ENCODE measurements at places on chromosomes 7 and 10. TPM values are rescaled to one million over a fixed set of nuclear protein-coding genes. Genes with fewer than 3 reads are reported as not detected.

Gene RPEL1
- polyA plus RNA-seq = 0.11 TPM

Gene CYP2E1
- polyA plus RNA-seq = 2.5 TPM

Gene LIPM
- not detected for polyA plus RNA-seq

Gene XRCC2
- polyA plus RNA-seq = 6.3 TPM

Gene CYP2C8
- polyA plus RNA-seq = 4.1 TPM

Gene PKD2L1
- 0.08 TPM for polyA plus RNA-seq

Gene ANKRD7
- polyA plus RNA-seq = 4.1 TPM

Gene GARIN1A
- 1.3 TPM for polyA plus RNA-seq

GRCh38 chr7:132430861-132431822 is 145.1 kb downstream of the PLXNA4 start:
- no peak for DNase-seq

DNA sequence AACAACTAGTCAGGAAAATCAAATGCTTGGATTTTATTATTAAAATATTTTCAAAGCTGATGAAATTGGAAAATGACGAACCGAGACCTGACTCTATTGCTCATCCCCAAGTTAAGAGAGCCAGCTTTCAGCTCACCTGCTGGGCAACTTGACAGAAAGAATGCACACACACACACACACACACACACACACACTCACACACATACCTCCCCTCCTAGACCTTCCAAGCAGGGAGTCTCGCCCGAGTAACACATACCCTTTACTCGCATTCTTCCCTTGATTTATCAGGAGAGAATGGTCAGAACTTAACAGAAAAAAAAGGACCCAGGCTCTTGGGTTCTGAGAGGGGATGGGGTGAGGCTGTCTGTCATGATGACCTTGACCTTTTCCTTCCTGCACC is 19.1 kb downstream of the GPRIN2 start:
- no peak for DNase-seq

DNA sequence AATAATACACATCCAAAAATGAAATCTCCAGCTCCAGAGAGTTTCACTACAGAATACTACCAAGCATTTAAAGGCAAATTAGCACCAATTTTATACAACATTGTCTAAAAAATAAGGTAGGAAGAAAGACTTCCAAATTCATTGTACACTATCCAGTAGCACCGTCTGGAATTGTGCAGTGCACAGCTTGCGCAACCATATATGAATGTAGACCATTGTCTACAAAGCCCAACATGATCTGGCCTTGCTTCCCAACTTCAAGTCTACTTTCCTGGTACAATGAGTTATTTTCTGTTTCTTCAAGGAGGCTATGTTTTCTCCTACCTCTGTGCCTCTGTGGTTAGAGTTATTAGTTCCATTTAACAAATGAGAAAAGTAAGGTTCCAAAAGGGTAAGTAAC is 115.4 kb upstream of the FOXK1 start:
- no peak for DNase-seq

DNA sequence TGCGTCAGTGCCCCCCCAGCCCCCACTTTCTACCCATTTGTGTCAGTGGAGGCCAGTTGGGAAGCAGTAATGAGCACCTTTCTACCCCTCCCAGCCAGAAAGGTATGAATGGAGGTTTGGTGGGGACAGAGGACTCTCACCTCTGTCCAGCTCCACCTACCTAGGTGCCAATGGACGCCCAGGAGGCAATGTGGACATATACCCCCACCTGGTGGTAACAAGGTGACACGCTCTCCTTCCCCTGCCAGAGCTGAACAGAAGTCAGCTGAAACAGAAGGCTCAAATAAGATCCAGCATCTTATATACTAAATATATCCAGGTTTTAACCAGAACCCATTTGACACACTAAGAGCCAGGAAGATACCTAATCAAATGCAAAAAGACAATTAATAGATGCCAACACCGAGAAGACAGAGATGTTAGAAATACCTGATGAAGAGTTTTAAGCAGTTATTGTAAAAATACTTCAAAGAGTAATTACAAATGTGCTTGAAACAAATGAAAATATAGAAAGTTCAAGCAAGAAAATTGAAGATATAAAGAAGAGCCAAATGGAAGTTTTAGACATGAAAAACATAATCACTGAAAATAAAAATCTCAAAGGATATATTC is 18.4 kb upstream of the SORCS3 start:
- no peak for DNase-seq

GRCh38 chr7:133203490-133203889 is 49.4 kb upstream of the EXOC4 start:
- no peak for DNase-seq

DNA sequence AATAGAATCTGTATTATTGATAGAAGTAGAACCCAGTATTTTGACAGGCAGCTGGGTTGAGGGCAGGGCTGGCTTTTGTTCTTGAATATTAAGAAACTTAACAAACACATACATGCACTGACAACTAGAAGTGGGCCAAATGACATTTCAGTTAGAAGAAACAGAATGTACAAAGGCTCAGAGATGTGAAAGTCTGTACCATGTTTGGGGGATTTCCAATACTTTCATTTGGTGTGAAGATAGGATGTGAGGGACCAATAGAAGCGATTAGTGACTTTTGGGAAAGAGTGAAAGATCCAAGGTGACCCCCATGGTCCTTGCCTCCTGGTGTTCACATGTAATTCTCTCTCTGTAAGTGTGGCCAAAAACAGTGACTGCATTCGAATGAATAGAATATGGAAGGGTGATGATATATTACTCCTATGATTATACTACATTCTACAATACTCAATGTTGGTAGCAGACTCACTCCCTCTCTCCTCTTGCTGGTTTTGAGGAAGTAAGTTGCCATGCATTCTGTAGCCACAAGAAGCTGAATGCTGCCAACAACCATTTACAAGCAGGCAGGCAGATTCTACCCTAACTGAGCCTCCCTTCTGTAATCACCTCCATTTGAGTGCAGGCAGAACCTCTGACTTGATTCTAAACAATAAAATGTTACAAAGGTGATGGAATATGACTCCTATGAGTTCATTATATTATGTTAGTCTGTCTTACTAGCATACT is 151.4 kb downstream of the TMEM168 start:
- no peak for DNase-seq

DNA sequence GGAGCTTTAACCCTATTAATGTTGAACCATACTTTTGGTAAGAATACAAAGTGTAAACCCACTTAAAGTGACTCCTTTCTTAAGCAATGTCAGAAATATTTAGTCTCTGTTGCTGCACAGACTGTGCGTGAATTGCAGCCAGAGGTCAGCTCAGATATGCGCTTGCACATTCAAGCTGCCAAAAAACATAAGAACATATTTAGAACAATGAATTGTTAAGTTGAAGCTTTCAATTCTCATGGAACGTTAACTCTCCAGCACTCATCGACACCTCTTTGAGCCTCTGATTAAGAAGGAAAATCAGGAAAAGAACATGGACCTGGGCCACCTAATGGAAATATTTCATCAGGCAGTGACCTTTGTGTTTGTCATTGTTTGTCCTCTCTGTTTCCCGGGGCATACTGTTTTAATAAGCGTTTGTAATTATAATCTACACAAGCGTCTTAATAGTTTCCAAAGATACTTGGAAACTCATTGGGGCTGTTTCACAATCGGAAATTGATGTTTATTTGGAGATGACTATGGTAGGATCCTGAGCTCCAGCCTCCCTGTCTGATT is 193.0 kb upstream of the CELF2 start:
- no peak for DNase-seq

GRCh38 chr7:116062666-116063065 is 32.1 kb upstream of the TFEC start:
- no peak for DNase-seq

GRCh38 chr7:4879396-4880081 is 4.0 kb downstream of the RADIL start:
- DNase-seq = no peak

- DNase-seq = no peak
Observed at GRCh38 chr7:22625251-22625650, 101.7 kb upstream of the IL6 start.

DNA sequence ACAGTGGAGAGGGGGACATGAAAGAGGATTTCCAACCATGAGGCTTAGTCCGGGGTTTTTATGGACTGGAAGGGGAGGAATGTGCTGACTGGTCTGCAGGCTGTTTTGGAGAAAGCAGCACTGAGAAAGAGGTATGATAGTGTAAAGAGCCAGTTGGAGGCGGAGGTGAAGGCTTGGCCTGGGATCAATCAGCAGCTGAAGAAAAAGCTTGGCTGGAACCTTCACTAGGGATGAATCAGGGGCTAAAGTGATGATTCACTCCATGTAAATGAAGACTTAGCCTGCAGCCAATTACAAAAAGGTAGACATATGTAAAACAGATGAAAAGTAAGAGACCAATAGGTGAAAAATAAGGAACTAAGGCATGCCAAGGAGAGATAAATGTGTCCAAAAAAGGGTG is 1382.6 kb downstream of the GATA3 start:
- DNase-seq = no peak
